ENCODE measurements at places on chromosomes 11 and 22.

GRCh38 chr11:65786786-65787636 lies at the start of gene OVOL1:
TSS of gene OVOL1 (plus strand) at chr11:65787063. CDS start at chr11:65787374, 311 bp downstream.
- DNase-seq = peak; percentile 68

- DNase-seq = no peak
Observed at GRCh38 chr11:36130401-36130800, 158.8 kb downstream of the COMMD9 start.

DNA sequence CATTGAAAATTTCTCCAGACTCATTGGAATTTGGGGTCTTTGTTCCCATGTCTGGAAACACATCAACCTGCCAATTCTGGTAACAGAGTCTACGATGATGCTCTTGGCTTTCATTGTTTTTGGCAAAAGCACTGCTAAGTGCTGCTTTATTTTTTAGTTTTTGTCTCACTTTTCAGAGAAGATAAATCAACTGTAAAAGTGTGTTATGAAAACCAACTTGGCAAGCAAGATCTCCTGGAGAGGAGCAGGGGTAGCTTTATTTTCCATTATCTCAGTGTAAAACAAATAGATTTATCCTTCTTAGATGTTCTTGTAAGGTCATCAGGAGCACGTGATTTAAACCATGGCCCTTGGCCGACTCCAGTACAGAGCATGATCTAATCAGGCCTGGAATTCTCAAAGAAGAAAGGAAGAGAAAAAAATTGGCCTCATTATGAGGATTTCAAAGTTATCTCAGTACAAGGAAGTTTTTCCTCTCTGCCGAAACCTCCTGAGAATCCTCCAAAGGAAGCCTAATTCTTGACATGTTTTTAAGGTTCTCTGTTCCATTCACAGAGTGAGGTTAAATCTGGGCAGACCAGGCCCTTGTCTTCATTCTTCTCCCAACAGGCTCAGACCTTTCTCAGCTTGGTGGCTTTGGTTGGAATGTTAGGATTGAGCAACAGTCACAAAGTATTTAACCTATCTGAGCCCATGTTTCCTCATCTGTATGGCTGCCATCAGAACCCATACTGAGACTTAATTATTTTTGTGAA lies 16.4 kb upstream of the PAMR1 start:
- no peak for DNase-seq

- no peak for DNase-seq
Observed at GRCh38 chr22:33851240-33851639, 69.0 kb downstream of the LARGE1 start.

GRCh38 chr11:57397394-57397990 lies 7.0 kb upstream of the PRG2 start:
- no peak for DNase-seq

- no peak for DNase-seq
Observed at GRCh38 chr11:43360361-43361032, 1.8 kb downstream of the TTC17 start.

- DNase-seq = no peak
Observed at GRCh38 chr11:105211806-105212554, 72.4 kb upstream of the CARD18 start.

DNA sequence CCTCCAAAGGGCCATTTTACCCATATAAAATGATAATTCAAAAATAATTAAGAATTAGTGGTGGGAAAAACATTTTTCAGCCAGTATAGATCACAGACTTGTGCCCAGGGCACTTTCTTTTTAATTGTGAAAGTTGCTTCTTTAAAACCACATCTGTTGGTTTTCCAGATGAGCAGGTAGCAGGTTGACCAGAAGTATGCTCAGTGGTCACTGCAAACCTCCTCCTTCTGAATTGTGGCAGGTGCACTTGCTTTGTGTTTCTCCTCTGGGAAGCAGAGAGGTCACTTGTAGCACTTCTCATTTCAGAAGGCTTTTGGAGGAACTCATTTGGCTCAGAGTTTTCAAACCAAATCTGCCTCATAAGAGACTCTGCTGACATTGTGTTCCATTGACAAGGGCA lies 24.6 kb upstream of the CWF19L2 start:
- no peak for DNase-seq

GRCh38 chr11:76776472-76776871 lies 6.7 kb upstream of the TSKU start:
- DNase-seq = no peak

- no peak for DNase-seq
Observed at GRCh38 chr11:77175021-77175842, 47.2 kb downstream of the MYO7A start.

DNA sequence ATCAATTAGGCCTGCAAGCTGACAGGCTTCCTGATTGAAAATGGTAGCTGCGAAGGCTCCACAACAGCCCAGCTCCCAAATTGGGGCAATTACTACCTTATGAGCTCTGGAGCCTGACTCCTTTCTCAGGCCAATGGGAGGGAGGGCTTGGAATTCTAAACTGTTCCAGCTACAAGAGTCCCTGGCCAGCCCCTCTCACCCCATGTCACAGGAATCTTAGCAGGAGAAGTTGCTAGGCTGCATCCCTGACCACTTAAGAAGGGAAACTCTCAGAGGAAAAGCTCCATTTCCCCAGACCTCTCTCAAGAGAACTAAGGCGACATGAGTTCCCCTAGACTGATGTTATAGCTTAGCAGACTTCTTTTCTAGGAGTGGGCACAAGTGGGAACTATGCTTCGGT lies 4.9 kb downstream of the LRP4 start:
- DNase-seq = no peak

DNA sequence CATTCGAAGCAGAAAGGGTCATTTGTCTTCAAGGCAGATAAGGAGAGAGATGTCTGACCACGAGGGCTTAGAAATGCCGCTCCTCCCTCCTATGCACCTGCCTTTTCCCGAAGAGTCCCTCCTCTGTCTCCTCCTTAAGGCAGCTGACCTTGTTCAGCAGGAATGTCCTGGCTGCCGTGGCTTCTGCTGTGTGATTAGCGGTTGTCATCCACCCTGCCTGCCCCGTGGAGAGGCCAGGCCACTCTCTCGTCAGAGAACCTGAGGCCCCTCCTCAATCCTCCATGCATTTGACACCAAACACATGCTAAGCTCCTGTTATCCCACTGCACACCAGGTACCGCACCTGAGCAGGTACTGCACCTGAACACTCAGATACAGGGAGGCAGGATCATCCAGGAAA lies 834.6 kb downstream of the TBC1D22A start:
- no peak for DNase-seq

GRCh38 chr11:131894615-131895544 lies 524.5 kb downstream of the NTM start:
- DNase-seq = no peak

- DNase-seq = no peak
Observed at GRCh38 chr11:28303477-28304191, 195.4 kb downstream of the METTL15 start.

- no peak for DNase-seq
Observed at GRCh38 chr11:47162426-47162825, 14.3 kb downstream of the ARFGAP2 start.

DNA sequence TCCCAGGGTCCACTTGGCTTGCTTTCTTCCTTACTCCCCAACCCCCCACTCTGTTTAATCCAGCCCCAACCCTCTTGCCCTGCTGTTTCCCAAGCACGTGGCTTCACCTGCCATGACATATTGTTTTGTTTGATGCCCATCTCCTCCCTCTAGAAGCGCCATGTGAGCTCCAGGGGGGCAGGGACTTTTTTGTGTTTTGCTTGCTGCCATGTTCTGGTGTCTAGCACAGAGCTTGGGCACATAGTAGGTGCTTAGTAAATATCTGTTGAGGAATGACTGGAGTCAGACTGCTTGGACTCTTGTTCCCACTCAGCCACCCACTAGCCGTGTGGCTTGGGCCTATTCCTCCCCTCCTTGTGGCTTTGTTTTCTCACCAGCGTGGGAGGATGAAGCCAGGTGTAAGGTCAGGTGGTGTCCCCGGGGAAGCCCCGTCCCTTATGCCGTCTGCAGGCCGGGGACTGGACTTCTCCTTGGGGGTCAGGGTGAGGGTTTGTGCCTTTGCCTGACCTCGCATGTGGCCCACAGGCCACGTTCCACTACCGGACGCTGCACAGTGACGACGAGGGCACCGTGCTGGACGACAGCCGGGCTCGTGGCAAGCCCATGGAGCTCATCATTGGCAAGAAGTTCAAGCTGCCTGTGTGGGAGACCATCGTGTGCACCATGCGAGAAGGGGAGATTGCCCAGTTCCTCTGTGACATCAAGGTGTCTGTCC lies 3.8 kb downstream of the AIP start:
- DNase-seq = no peak

GRCh38 chr22:35464399-35464798 lies 64.5 kb downstream of the MCM5 start:
- DNase-seq = no peak

DNA sequence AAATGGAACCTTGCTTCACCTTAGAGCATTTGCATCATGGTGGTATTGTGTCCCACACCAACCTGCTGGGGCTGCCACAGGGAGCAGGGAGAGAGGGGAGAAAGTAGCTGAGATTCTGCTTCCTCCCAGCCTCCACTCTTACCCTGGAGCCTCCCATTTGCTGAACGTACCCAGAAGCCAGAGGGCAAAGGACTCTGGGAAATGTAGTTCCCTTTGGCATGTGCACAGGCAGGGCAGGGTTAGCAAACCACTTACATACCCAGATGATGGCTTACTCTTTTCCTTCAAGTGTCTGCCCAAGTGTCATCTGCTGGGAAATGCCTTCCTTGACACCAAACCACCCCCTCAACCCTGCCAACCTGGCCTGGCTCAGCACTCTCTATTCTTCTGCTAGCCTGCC lies 16.9 kb downstream of the SMIM38 start:
- no peak for DNase-seq

GRCh38 chr11:77215106-77215505 lies 86.4 kb downstream of the GDPD4 start:
- no peak for DNase-seq

DNA sequence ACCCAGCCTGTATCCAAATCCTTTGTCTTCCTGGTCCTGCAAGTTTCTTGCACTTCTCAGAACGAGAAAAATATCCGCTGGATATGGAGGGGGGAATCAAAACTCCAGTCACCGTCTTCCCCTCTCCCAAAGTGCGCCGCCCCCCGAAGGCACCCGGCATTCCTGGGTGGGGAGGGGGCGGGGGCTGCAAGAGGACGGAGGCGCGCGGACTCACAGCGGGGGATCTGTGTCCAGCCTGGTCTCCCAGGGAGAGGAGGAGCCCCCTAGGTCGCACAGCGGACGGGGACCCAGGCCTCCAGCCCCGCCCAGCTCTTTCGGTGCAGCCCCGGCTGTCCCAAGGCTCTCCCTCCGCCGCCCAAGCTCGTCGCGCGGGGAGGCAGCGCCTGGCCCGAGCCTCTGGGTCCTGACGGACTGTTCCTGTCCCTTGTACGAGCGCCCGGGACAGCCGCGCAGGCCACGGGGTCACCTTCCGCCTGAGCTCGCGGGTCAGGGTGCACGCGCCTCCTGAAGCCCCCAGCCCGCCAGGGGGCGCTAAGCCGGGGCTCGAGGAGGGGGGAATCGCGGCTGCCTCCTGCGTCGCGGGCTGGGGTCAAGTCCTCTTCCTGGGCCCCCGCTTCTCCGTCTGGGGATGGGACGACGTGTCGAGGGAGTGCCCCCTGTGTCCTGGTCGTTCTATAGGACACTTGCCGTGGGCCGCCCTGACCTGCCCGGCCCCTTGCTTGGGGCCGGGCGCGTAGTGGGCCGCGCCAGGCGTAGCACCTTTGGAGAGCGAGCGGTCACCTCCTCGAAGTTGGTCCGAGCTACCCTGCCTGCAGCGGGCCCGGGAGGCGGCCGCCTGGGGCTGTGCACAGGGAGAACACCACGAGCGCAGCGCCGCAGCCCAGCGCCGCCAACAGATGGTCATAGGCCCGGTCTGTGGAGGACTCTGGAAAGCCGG lies 2.4 kb upstream of the WNT11 start:
- peak; percentile 65 for DNase-seq

- no peak for DNase-seq
Observed at GRCh38 chr11:107864591-107864990, 6.0 kb upstream of the SLC35F2 start.

GRCh38 chr11:97683733-97684132 lies 1293.9 kb downstream of the JRKL start:
- DNase-seq = no peak

GRCh38 chr11:9509041-9509440 lies 48.2 kb downstream of the ZNF143 start:
- DNase-seq = no peak

- DNase-seq = no peak
Observed at GRCh38 chr22:25564979-25565677, 653 bp downstream of the GRK3 start.

GRCh38 chr22:41598891-41599635 lies 9.4 kb upstream of the PMM1 start:
- DNase-seq = no peak

DNA sequence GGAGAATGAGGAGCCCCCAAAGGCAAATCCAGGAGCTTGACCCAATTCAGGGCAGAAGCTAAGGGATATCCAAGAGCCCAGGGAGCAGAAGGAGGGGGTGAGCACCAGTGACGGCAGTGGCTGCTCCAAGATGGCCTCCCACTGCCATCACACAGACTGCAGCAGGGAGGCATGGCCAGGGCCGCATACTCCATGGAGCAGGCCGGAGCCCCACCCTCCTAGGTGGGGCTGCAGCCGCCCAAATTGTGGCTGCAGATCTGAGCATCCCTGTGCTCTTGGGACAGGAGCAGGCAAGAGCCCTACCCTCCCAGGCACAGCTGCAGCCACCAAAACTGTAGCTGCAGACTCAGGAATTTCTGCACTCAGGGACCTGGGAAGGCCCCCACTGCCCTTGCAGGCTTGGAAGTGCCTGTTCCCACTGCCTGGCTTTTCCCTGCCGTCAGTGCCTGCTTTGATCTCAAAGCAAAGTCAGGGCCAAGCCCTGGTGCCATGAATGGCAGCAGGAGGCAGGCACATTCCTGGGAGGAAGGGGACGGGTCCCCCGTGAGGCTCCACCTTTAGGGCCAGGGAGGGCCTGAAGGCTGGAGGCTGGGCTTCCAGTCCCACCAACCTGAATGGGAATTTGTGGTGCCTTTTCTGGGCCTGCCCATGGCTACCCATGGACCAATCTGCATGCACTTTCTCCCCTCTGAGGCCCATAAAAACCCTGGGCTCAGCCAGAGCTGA lies 10.3 kb upstream of the WNT7B start:
- DNase-seq = no peak

- DNase-seq = no peak
Observed at GRCh38 chr11:100970283-100971164, 159.1 kb downstream of the PGR start.

GRCh38 chr22:17121233-17122195 lies at the start of gene TMEM121B:
TSS of gene TMEM121B (minus strand) at chr22:17121360. CDS start at chr22:17121127, 233 bp downstream.
- DNase-seq = peak; percentile 52

DNA sequence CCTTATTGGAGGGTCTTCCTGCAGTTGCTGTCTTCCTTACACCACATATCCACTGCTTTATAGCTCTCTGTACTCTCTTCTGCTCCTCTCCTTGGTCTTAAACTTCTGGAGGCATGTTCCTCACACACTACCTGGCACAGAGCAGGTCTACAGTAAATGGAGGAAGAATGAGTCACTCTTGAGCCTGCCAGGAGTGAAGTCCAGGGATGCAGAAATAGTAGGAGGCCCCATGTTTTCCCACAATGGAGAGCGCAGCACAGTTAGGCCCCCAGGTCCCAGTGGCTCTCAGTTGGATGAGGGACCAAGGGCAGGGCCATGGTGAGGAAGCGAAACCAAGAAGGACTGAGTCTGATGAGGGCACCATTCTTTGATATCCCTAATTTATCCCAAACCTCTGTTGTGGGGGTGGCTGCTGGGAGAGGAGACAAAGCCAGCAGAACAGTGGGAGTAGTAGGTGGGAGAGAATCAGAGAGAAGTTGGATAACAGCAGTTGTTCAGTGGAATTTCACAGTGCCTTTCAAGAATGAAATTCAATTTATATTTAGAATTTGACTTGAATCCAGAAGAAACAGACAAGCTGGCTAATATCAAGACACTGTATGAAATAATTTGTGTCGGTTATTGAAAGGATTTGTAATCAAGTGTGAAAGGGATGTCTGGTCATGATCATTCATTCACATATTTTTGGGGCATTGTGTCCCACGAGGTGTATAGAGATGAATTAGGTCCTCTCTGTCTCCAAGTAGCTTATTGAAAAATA lies 187.8 kb downstream of the HIPK3 start:
- DNase-seq = no peak
